RCC 7860 (cell line): ENCODE measurements at places on chromosomes 4 and X.

- DNase-seq, result no peak
Observed at GRCh38 chr4:99438405-99438780, 3.3 kb upstream of the ADH7 start.

GRCh38 chrX:21972046-21972445 lies 31.5 kb downstream of the SMS start:
- peak; percentile 50 for DNase-seq

DNA sequence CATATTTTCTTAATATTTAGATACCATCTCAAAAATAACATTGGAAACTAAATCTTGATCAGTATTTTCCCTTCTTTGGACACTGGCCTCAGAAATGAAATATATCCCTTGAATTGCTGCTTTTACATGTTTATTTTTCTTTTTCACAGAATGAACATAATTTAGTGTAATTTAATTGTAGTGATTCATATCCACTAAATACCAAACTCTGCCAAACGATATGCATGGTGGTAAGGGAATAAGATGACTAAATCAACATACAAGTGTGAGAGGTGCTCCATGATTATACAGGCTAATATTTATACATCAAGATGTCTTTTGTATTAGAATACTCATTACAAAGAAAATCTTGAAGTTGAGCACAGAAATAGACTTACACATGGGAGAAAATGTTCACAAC lies 216.8 kb upstream of the PACRGL start:
- no peak for DNase-seq

DNA sequence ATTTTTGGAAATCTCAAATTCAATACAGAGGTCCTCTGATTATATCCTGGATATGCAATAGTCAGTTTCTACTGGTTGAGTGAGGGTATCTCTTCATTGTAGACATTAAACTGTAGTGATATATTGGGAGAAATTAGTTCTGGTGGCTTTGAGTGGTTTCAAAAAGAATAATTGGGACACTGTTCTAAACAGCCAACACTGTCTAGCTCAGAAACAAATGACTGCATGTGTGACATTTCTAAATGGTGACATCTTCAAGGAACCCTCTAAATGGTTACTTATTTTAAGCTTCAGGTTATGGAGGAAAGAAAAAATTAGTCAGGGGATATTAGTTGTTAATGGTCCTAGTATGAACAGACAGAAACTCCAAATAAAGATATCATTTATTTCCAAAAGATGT lies 186.2 kb downstream of the LARP7 start:
- no peak for DNase-seq

DNA sequence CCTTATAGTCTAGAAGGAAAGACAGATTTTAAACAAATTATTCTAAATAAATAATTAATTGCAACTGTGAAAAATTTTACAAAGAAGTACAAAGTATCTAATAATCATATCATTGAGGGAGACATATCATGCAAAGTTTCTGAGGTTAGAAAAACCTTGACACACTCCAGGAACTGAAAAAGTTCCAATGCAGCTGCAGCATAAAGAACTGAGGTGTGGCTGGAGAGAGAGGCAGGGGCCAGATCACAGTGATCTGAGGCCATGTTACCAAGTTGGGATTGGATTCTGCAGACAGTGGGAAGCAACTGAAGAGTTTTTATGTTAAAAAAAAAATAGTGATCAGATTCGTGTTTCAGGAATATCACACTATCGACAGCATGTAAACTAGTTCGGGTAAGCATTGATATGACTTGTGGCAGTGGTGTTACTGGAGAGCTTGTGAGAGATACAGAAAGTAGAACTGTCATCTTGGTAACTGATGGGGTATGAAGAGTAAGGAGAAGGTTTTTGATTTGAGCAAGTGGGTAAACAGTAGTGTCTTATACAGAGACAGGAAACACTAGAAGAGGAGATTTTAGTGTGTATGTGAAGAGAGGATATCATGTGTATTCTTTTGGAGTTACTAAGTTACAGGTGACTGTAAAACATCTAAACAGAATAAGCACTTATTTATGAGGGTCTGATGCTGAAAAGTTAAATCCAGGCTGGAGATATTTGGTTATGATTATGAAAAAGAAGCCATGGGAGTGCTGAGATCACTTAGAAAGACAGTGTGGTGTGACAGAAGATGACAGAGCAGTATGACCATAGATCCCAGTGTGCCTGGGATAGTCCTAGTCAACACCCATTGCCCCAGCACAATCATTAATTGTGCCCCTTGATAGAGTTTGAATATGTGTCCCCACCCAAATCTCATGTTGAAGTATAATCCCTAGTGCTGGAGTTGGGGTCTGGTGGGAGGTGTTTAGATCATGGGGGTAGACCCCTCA lies 15.6 kb upstream of the SPRY1 start:
- DNase-seq, result no peak

- DNase-seq, result peak; percentile 78
Observed at GRCh38 chr4:27720010-27720766, 859.5 kb downstream of the STIM2 start.

GRCh38 chr4:99221980-99222379 lies 2.9 kb upstream of the ADH6 start:
- no peak for DNase-seq

DNA sequence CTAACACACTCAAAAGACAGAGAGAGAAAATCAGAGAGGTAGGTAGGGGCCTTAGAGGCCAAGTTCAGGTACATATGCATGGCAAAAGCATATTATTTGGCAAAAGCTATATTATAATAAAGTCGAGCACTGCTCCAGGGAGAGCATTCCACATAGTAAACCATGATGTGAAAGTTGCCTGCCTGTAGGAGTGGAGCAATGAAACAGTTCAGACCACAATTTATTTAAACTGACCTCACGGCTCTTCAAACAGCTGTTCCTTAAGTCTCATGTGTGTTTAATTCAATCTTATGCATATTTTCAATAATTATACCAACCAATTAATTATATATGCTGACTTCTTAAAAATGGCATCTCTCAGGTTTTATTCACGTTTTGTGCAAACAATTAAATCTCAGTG lies 3.3 kb downstream of the RFC1 start:
- no peak for DNase-seq

DNA sequence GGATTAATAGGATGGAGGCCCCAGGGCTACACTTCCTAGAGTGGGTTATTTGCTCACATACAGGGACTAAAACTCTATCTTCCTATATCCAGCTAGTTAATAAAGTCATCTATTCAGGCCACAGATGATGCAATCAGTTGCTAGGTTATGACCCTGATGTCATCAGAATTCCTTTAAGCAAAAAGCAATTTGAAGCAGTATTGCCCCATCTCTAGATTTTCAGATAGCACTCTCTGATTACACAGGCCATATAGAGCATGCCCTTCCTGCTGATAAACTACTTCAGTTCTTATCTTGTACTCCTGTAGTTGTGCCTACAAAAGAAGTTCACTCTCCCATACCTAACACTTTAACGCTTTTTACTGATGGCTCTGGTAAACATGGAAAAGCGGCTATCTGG lies 84.8 kb downstream of the TMEM144 start:
- no peak for DNase-seq

- DNase-seq, result peak; percentile 13
Observed at GRCh38 chr4:173318648-173319211, 15.4 kb downstream of the HMGB2 start.

DNA sequence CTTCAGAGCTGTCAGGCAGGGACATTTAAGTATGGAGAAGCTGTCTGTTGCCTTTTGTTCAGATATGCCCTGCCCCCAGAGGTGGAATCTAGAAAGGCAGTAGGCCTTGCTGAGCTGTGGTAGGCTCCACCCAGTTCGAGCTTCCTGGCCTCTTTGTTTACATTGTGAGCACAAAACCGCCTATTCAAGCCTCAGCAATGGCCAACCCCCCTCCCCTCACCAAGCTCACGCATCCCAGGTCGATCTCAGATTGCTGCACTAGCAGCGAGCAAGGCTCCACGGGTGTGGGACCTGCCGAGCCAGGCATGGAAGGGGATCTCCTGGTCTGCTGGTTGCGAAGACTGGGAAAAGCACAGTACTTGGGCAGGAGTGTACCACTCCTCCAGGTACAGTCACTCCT lies 59.3 kb downstream of the ZNF674 start:
- DNase-seq, result no peak

GRCh38 chr4:86448871-86449270 lies 89.0 kb upstream of the MAPK10 start:
- DNase-seq, result no peak

- DNase-seq, result peak; percentile 72
Observed at GRCh38 chr4:57424232-57424897, 314.2 kb upstream of the IGFBP7 start.
